ENCODE measurements at places on chromosomes 13 and 19. TPM values are rescaled to one million over a fixed set of nuclear protein-coding genes. Genes with fewer than 3 reads are reported as not detected.

- no peak overlapping the region for H3K27ac ChIP-seq
- DNase-seq = no peak
- no peaks in the 10 kb centered on the region for H3K4me1 ChIP-seq
- no peaks in the 10 kb centered on the region for H3K36me3 ChIP-seq
Observed at GRCh38 chr13:64397701-64398100, 2832.4 kb downstream of the PCDH9 start.

Gene PRR19
- 0.28 TPM for total RNA-seq

- peak; percentile 95 for DNase-seq
- H3K27ac ChIP-seq = peak within 1 kb of the TSS; percentile 80
- peaks cover 14% of the 10 kb centered on the region for H3K36me3 ChIP-seq
- no peaks in the 10 kb centered on the region for H3K27me3 ChIP-seq
- peaks cover 28% of the 10 kb centered on the region for H3K4me1 ChIP-seq
Observed at GRCh38 chr19:892894-893689, at the start of the genes MED16 and RNU6-9. TSS of gene MED16 (minus strand) at chr19:893187. CDS start at chr19:891131, 2,056 bp downstream. TSS of gene RNU6-9 (plus strand) at chr19:893484.

GRCh38 chr19:49378512-49378911 lies 9.5 kb upstream of the KASH5 start:
- H3K4me1 ChIP-seq = no peaks in the 10 kb centered on the region
- H3K36me3 ChIP-seq = no peaks in the 10 kb centered on the region
- H3K4me3 ChIP-seq = no peak overlapping the region
- no peak overlapping the region for H3K27ac ChIP-seq
- no peaks in the 10 kb centered on the region for H3K27me3 ChIP-seq

GRCh38 chr19:38036707-38037611 lies 130.0 kb downstream of the SIPA1L3 start:
- no peaks in the 10 kb centered on the region for H3K27me3 ChIP-seq
- no peak overlapping the region for H3K4me3 ChIP-seq
- no peaks in the 10 kb centered on the region for H3K4me1 ChIP-seq
- no peak for DNase-seq
- no peak overlapping the region for H3K27ac ChIP-seq
- H3K36me3 ChIP-seq = no peaks in the 10 kb centered on the region

GRCh38 chr19:54949412-54949811 lies 2.1 kb upstream of the NLRP7 start:
- no peak for DNase-seq
- H3K27me3 ChIP-seq = no peaks in the 10 kb centered on the region
- no peaks in the 10 kb centered on the region for H3K4me1 ChIP-seq
- no peaks in the 10 kb centered on the region for H3K36me3 ChIP-seq

- no peaks in the 10 kb centered on the region for H3K4me1 ChIP-seq
- H3K27ac ChIP-seq = no peak overlapping the region
- H3K4me3 ChIP-seq = no peak overlapping the region
- no peaks in the 10 kb centered on the region for H3K27me3 ChIP-seq
Observed at GRCh38 chr19:4695224-4695731, 25.1 kb upstream of the MYDGF start.

GRCh38 chr13:110950819-110951570 lies 36.1 kb upstream of the ANKRD10 start:
- H3K27me3 ChIP-seq = no peaks in the 10 kb centered on the region
- H3K4me3 ChIP-seq = no peak overlapping the region
- H3K27ac ChIP-seq = no peak overlapping the region
- DNase-seq = no peak
- no peaks in the 10 kb centered on the region for H3K36me3 ChIP-seq

DNA sequence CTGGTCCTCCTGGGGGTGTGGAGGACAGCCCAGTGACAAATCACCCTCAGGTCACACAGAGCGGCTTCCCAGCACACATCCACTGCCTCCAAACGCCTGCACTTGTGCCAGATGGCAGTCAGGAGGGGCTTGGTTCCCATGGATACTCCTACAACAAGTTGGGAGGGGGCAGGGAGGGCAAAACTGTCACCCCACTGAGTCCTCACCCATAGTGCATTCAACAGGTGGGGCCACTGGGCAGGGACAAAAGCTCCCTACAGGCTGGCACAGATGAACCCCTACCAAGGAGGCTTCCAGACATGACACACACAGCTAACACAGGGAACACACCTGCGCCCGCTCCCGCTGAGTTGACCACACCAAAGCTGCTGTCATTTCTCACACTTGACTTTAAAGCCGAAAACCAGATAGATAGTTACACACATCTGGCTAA lies 120.5 kb downstream of the STK24 start:
- no peak overlapping the region for H3K27ac ChIP-seq
- DNase-seq = no peak
- peaks cover 84% of the 10 kb centered on the region for H3K36me3 ChIP-seq
- no peak overlapping the region for H3K4me3 ChIP-seq
- peaks cover 5% of the 10 kb centered on the region for H3K4me1 ChIP-seq

Gene ZNF415
- 1.3 TPM for total RNA-seq

Gene ZNF491
- 3.0 TPM for total RNA-seq

- no peak for DNase-seq
- H3K4me3 ChIP-seq = no peak overlapping the region
- no peaks in the 10 kb centered on the region for H3K27me3 ChIP-seq
- H3K4me1 ChIP-seq = no peaks in the 10 kb centered on the region
Observed at GRCh38 chr13:111346101-111346680, 25.7 kb downstream of the TEX29 start.

DNA sequence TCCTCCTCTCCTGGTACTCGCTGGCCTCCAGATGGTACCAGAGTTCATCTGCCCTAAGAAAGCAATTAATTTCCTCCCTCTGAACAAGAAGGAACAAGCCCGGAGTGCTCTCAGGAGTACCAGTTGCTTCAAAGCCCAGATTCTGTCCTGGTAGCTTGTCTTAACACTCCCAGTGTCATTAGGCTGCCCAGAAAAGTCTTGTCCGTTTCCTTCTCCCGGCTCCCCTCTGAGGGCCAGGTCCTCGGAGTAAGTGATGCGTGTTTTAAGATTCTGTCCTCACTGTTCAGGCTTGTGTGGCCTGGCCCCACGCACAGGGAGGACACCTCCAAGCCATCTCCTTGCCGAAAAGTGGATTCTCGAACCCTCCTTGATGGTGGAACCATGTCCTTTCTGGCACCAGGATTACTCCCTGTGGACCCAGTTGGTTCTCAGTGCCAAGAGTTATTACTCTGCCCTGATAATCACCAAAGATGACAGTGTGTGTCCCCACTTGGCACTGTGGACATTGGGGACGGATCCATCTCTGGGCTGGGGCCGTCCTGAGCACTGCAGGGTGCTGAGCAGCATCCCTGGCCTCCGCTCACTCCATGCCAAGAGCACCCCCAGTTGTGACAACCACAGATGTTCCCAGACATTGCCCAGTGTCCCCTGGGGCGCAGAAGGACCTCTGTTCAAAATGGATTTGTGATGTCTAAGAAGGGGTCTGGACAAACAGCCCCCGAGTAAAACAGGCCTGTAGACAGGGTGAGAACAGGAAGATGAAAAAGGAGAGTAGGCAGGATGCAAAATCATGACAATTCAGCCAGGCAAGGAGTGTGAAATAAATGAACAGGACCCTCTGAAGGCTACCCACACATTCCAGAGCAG lies 52.4 kb downstream of the RFX2 start:
- no peaks in the 10 kb centered on the region for H3K27me3 ChIP-seq
- no peak for DNase-seq
- H3K4me3 ChIP-seq = no peak overlapping the region
- peaks cover 37% of the 10 kb centered on the region for H3K4me1 ChIP-seq

DNA sequence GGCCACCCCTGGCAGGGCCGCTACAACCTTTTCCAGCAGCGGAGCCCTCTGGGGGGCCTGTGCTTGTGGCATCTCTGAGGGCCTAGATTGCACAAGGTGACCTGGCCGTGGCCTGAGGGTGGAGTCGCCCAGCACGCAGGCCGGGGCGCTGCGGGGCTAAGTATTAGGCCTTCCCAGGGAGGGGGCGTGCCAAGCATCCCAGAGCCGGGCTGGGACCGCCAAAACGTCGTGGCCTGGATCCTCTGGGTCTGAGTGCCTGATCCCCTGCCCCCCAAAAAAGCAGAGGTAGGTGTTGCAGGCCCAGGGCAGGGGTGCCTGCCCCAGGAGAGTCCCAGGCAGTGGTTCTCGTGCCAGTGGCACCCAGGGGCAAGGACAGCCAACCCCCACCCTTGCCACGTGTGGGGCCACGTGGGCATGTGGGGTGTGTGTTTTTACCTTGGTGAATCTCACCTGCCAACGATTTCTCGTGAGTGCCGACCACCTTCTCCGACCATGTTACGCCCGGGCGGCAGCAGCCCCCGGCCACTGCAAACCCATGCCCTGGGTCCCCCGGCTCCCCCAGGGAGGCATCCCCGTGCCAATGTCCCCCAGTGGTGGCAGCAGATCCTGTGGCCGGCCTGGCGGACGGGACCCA lies 12.6 kb upstream of the GNA15 start:
- no peak overlapping the region for H3K4me3 ChIP-seq
- no peaks in the 10 kb centered on the region for H3K27me3 ChIP-seq
- no peak overlapping the region for H3K27ac ChIP-seq
- no peaks in the 10 kb centered on the region for H3K36me3 ChIP-seq

Gene KCNC3
- 1.6 TPM for total RNA-seq

DNA sequence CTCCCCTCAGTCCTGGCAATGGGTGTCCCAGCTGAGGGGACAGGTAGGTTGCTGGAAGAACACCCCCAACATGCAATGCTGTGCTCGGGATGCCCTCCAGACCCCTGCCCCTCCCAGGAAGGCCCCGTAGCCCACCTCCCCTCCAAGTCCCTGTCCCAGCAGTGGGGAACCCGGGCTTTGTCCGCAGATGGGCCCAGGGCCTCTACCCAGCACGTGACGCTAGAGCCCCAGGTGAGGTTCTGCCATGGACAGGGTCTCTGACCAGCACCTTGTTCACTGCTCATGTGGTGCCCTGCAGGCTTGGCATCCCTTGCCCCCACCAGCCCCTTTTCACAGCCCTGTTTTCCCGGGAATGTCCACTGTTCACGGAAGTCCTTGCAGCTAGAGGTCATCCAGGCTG lies 220.0 kb upstream of the SGCG start:
- no peaks in the 10 kb centered on the region for H3K36me3 ChIP-seq
- H3K4me1 ChIP-seq = no peaks in the 10 kb centered on the region

- peaks cover 12% of the 10 kb centered on the region for H3K4me1 ChIP-seq
- peaks cover 28% of the 10 kb centered on the region for H3K27me3 ChIP-seq
- DNase-seq = no peak
- H3K4me3 ChIP-seq = no peak overlapping the region
- no peaks in the 10 kb centered on the region for H3K36me3 ChIP-seq
Observed at GRCh38 chr19:5338656-5339197, 1.9 kb downstream of the PTPRS start.

Gene LRRC63
- total RNA-seq = 0.75 TPM

DNA sequence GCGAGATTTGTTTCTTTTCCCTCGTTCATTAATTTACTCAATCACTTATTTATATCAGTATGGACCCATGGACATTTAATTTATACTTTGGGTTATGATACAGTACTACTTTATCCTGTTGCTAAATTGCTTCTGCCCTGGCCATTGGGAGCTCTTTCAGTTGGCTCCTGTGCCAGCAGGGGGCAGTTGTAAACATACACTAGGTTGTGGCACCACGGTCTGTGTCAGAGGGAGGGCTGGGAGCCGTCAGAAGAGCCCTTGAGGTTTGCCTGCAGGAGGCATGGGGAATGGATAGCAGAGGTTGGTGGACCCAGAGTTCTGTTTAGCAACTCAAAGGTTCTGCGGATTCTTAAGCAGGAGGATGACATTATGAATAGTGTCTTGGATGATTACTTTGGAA lies 94.3 kb downstream of the ERCC5 start:
- DNase-seq = no peak
- H3K27me3 ChIP-seq = peaks cover 5% of the 10 kb centered on the region
- no peaks in the 10 kb centered on the region for H3K36me3 ChIP-seq
- H3K4me3 ChIP-seq = no peak overlapping the region
- H3K4me1 ChIP-seq = no peaks in the 10 kb centered on the region

DNA sequence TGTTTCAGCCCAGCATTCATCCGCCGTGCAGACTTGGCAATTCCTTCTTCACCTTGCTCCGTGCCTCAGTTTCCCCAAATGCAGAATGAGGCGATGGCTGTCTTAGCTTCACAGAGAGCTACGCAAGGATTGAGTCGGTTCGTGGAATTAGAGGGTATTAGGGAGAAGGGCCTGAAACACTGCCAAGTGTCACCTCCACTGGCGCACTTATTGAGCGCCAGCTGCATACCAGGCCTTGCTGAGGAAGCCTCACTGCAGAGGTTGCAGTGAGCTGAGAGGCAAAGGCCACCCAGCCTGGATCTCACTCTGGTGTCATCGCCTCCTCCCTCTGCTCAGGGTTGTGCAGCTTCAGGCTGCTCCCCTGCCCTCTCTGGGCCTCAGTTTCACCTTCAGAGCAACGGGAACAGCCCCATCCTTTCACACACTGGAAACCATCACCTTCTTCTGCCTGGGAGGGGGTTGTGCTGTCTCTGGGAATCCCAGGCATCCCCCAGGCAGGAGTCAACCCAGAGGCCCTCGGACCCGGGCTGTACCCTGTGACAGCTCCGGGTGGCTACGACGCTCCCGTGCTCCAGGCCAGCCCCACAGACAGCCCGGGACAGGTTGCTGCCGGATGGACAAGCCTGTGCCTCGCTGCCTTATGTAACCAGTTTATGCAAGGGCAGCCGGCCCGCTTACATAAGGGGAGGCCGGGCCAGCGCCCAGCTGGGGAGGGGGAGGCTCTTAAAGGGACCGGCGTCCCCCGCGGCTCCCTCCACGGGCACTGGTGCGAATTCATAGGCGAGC lies 31.9 kb downstream of the NFIC start:
- no peak overlapping the region for H3K4me3 ChIP-seq
- peaks cover 2% of the 10 kb centered on the region for H3K36me3 ChIP-seq
- no peaks in the 10 kb centered on the region for H3K4me1 ChIP-seq
- DNase-seq = no peak
- H3K27ac ChIP-seq = no peak overlapping the region

- no peaks in the 10 kb centered on the region for H3K27me3 ChIP-seq
- peaks cover 13% of the 10 kb centered on the region for H3K4me1 ChIP-seq
- no peaks in the 10 kb centered on the region for H3K36me3 ChIP-seq
- H3K4me3 ChIP-seq = no peak overlapping the region
Observed at GRCh38 chr19:29687244-29687896, 22.1 kb downstream of the PLEKHF1 start.

GRCh38 chr19:6737284-6737872 lies at the start of gene GPR108:
TSS of gene GPR108 (minus strand) at chr19:6737580. CDS start at chr19:6737576, 4 bp downstream.
- H3K4me3 ChIP-seq = peak within 1 kb of the TSS; percentile 58
- no peaks in the 10 kb centered on the region for H3K27me3 ChIP-seq
- peak; percentile 98 for DNase-seq
- peaks cover 50% of the 10 kb centered on the region for H3K4me1 ChIP-seq
- H3K27ac ChIP-seq = peak within 1 kb of the TSS; percentile 94

Gene LGALS4
- 4.7 TPM for total RNA-seq

Measured in CD4-positive, alpha-beta memory T cell (primary cell).